CD4-positive, alpha-beta T cell (primary cell): ENCODE measurements at places on chromosomes 3 and 15.

DNA sequence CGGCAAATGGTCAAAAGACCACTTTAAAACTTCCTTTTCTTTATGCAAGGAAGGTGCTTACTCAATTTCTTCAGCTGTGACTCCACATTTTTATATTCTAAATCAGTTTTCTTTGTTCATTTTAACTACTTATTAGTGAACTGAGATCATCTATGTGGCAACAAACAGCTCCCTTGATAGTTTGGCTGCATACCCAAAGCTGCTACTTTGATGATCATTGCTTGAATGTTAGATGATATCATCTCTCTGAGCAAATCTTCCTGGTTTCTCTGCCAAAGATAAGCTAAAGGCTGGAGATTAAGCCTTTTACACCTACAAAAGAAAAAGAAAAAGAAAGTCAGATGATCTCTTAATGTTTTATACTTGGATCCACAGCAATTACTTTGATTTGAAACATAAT, 95.5 kb downstream of the DPH6 start:
- no peak for DNase-seq

- no peak for DNase-seq
Measured at GRCh38 chr3:55006244-55006676, 78.4 kb upstream of the LRTM1 start.

DNA sequence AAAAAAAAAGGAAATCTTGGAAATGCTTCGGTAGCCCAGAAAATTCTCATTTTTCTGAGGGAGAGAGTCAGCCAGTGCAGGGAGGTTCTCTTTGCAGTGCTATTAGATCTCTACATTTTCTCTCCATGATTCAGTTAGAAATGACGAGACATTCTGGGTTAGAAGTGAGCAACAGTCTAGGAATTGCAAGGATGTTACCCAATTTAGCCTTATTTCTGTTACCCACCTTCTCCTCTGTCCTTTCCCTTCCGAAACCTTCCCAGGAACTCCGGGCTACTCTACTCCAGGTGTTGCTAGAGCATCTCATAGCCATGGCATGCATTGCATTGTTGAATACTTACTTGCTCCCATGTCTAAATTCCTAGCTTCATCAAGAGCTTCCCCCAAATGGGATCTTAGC, 106.8 kb downstream of the EDEM1 start:
- DNase-seq, result no peak

DNA sequence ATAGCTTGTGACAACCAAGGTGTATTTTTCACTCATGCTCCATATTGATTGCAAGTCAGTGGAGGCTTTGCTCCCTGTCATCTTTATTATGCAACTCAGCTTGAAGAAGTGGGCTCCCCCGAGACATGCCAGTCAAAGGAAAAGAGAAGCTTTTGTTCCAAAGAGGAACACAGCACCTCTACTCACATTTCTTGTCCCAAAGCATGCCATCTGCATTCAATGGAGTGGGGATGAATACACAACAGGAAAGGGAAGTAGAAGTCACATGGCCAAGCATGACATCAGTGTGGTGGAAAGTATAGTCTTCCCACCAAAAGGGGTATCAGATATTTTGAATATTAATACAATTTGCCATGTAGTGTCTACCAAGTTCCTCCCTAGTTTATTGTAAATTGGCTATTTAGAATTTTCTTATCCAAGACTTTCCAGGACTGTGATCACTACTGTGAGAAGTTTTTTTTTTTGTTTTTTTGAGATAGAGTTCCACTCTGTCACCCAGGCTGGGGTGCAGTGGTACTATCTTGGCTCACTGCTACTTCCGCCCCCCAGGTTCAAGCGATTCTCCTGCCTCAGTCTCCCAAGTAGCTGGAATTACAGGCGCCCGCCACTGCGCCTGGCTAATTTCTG, 114.5 kb downstream of the GMPS start:
- no peak for DNase-seq

- DNase-seq, result no peak
Measured at GRCh38 chr3:146468671-146469149, 651 bp downstream of the PLSCR2 start.

GRCh38 chr15:58294681-58295254, 137.0 kb upstream of the LIPC start:
- no peak for DNase-seq

DNA sequence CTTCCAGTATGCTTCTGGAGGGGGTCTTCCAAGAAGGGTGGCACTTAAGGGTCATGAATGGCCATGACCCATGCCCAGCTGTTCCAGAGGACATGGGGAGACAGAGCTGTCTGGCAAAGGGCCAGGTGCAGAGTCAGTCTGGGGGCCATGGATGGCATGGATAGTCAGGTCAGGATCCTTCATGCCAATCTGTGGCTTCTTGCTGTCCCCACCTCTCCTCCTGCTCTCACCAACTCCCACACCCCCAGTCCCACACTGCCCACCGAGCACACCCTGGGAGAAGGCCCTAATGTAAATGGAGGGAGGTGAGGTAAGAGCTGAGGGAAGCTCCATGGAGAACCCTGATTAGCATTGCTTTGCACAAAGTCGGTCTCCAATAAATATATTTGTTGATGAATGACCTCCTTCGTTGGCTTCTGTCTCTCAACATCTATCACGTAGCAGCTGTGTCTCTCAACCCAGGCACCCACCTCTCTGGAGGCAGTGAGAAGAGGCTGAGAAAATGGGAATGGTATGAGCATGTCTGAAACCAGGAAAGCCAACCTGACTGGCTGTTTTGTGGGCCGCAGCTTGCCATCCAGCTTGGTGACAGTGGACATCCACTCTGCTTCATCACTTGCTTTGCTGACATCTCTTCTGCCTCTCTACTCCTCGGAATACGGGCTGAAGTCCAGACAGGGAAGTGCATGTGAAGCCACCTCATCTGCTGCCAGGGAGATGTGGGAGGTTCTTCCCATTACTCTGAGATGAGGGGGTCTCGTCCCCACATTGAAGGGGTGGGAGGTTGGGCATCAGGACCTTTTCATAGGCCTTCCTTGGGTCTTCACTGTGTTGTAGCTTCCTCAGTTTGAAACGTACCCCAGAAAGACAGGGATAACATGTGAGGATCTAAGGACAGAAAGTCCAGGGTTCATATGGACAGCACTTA, 37.7 kb upstream of the RAB6B start:
- no peak for DNase-seq

DNA sequence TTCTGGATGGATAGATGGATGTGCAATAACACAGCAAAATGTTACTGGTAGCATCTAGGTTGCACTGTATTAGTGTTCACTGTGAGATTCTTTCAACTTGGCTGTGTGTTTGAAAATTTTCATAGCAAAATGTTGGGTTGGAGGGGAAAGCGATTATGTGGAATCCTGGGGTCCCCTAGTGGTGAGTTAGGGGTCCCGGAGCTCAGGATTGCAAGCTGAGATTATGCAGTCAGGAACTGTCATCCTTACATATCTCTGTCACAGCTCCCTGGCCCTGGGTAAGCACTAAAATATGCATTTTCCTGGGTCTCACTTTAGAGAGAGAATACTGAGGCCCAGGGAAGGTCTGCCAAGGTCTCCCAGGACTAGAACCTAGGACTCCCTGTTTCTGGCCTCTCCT, 77.2 kb downstream of the CEMIP start:
- DNase-seq, result no peak

- DNase-seq, result no peak
Measured at GRCh38 chr3:134621854-134622253, 29.0 kb downstream of the KY start.

- DNase-seq, result peak; percentile 1
Measured at GRCh38 chr3:72997421-72997961, 880 bp downstream of the PPP4R2 start.

DNA sequence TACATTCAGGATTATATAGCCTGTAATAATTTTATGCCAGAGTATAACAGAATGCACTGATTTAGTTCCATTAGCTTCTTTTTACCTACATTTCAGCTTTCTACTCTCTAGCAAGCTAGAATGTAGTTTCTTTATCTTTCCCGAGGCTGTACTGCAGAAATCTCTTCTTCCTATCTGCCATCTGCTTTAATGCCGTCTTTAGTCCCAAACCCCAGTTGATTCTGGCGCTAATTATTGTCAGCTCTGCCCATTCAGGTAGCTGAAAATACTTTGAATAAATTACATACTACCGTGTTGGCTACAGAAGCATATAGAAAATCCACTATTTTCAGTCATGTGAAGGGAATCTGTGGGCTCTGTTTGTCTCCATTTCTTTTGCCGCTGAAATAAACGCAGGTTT, 706.7 kb downstream of the NTRK3 start:
- no peak for DNase-seq

GRCh38 chr3:9110802-9111201, 138.6 kb downstream of the SRGAP3 start:
- DNase-seq, result no peak

DNA sequence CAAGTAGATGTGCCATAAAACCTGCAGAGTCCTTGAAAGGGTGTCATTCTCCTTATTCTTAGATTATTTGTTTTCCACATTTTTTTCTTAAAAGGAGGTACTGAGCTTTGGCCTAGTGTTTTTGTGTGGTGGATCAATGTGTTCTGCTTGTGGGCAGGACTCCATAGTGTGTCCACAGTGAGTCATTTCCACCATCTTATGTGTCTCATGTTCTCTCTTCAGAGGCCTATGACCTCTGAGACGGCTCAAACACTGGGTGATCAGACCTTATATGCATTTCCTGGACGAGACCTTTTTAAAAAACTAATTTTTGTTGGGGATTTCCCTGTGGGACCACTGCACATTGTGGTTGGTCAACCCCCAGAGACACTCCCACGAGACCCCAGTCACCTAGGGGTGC, 93.4 kb downstream of the CHCHD4 start:
- no peak for DNase-seq

- DNase-seq, result no peak
Measured at GRCh38 chr3:16257309-16257708, 7.4 kb downstream of the DPH3 start.
